ENCODE measurements at places on chromosomes 4 and X. TPM values are rescaled to one million over a fixed set of nuclear protein-coding genes. Genes with fewer than 3 reads are reported as not detected.

The C4orf50 gene
- 0.13 TPM for total RNA-seq

The IGSF1 gene
- not detected for total RNA-seq

The SNX12 gene
- total RNA-seq = 34.5 TPM

The FHDC1 gene
- 0.12 TPM for total RNA-seq

The TCP11X2 gene
- total RNA-seq = not detected

The RAB9B gene
- 0.79 TPM for total RNA-seq

The SORCS2 gene
- total RNA-seq = not detected

The ENOPH1 gene
- 33.0 TPM for total RNA-seq

The DCAF12L1 gene
- not detected for total RNA-seq

The STPG2 gene
- 0.13 TPM for total RNA-seq

The KLF3 gene
- total RNA-seq = 55.8 TPM

The FAM47E gene
- not detected for total RNA-seq

The ZXDB gene
- total RNA-seq = 6.7 TPM

The CXCL6 gene
- not detected for total RNA-seq

The SYNPO2 gene
- 0.41 TPM for total RNA-seq

The SFRP2 gene
- not detected for total RNA-seq

The CENPVL3 gene
- not detected for total RNA-seq

The ADGRG2 gene
- total RNA-seq = not detected

The CLDN34 gene
- not detected for total RNA-seq

The ARMCX4 gene
- total RNA-seq = 2.3 TPM

The BANK1 gene
- total RNA-seq = 0.60 TPM

The P2RY8 gene
- 95.4 TPM for total RNA-seq

The POU3F4 gene
- total RNA-seq = not detected

The ADRA2C gene
- not detected for total RNA-seq
